ENCODE measurements at places on chromosomes 16 and 17. TPM values are rescaled to one million over a fixed set of nuclear protein-coding genes. Genes with fewer than 3 reads are reported as not detected.

The RTN4RL1 gene
- total RNA-seq, result 0.80 TPM

The MED13 gene
- 69.5 TPM for total RNA-seq

The TSNAXIP1 gene
- 1.6 TPM for total RNA-seq

The MFSD6L gene
- not detected for total RNA-seq

The PRR11 gene
- 39.8 TPM for total RNA-seq

The NLE1 gene
- total RNA-seq, result 35.5 TPM

The SYNGR3 gene
- 15.2 TPM for total RNA-seq

The PIGL gene
- total RNA-seq, result 14.8 TPM

The TMEM186 gene
- 12.4 TPM for total RNA-seq

The BIRC5 gene
- total RNA-seq, result 119 TPM

The YBX2 gene
- total RNA-seq, result 54.9 TPM

The SMTNL2 gene
- total RNA-seq, result not detected

The STH gene
- total RNA-seq, result not detected

The TP53TG3C gene
- not detected for total RNA-seq

The ARHGAP44 gene
- 0.80 TPM for total RNA-seq

The SYNRG gene
- total RNA-seq, result 30.8 TPM

The SHCBP1 gene
- total RNA-seq, result 22.2 TPM

The TMEM235 gene
- total RNA-seq, result not detected

The CDH13 gene
- total RNA-seq, result not detected

The TBX6 gene
- total RNA-seq, result 0.46 TPM

The SHPK gene
- total RNA-seq, result 8.4 TPM

The TMEM106A gene
- 3.5 TPM for total RNA-seq

The LPO gene
- not detected for total RNA-seq

The ACE gene
- 4.5 TPM for total RNA-seq

The SMIM36 gene
- not detected for total RNA-seq

The FUS gene
- 441 TPM for total RNA-seq

The CBX2 gene
- 9.0 TPM for total RNA-seq

The MT3 gene
- total RNA-seq, result not detected

The COL1A1 gene
- total RNA-seq, result 52.7 TPM

The TEKT5 gene
- total RNA-seq, result not detected

The TNFRSF17 gene
- total RNA-seq, result not detected

The KRT28 gene
- total RNA-seq, result not detected

The EVPL gene
- 36.4 TPM for total RNA-seq

The ZDHHC7 gene
- 71.5 TPM for total RNA-seq

The HSD11B2 gene
- total RNA-seq, result 0.77 TPM

The METTL26 gene
- 91.8 TPM for total RNA-seq

The MYO15A gene
- 0.36 TPM for total RNA-seq

The PLA2G10 gene
- total RNA-seq, result 0.23 TPM

The NGFR gene
- total RNA-seq, result 1.6 TPM

The FAM83G gene
- total RNA-seq, result 17.3 TPM
